NCI-H748 treated with DMSO at 0.1 percent for 48 hours (cell line): ENCODE measurements at places on chromosomes 6 and 20.
A peak's percentile ranks its signal among the peaks of the same experiment; 100 is the strongest.

DNA sequence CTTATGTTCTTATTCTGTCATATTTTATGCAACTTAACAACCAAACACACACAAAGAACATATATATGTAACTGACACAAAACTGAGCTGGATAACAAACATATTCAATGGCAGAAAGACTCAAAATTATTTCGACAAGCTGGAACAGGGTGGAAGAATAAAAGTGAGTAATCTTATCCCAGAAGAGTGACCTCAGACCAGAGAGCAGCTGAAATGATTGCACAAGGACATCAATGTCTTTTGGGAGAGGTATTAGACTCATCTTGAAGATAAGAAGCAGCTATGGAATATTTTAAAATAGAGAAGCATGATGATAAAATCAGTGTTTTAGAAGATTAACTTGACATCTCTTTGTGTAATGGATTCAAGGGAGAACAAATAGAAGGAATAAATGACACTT is 191.6 kb upstream of the PRDM1 start:
- DNase-seq, result no peak

DNA sequence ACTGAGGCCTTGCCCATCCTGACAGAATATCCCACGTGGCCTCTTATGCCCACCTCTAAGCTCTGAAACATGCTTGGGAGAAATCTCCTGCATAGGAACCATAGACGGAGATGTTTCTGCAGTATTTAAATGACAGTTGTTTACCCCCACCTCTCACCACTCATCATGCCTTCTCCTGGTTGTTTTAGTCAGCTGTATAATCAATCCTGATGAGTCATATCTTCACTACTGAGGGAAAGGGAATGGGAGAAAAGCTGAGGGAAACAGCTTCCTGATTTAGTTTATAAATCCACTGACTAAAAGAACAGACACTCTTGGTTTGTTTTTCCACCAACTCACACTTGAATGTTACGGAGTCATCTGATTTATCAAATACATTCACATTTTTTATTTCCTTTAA is 113.2 kb upstream of the TENT5A start:
- DNase-seq, result peak; percentile 10

DNA sequence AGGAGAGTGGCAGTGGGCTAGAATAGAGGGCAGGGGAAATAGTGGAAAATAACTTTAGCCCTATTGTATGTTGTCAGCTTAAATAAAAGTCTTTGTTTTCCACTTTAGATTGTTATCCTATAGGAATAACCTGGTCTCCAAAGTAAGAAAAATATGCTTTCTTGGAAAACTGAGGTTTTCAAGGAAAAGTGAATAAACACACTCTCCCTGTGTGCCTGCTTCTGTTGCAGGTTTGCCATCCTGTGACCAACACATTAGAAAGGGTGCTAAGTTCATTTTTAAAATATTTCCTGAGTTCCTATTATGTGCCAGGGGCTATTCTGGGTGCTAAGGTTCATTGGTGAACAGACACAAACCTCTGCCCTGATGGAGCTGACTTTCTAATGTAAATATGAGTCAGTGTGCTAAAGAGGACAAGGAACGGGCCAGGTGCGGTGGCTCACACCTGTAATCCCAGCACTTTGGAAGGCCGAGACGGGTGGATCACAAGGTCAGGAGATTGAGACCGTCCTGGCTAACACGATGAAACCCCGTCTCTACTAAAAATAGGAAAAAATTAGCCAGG is 23.5 kb downstream of the BICRAL start:
- no peak for DNase-seq

DNA sequence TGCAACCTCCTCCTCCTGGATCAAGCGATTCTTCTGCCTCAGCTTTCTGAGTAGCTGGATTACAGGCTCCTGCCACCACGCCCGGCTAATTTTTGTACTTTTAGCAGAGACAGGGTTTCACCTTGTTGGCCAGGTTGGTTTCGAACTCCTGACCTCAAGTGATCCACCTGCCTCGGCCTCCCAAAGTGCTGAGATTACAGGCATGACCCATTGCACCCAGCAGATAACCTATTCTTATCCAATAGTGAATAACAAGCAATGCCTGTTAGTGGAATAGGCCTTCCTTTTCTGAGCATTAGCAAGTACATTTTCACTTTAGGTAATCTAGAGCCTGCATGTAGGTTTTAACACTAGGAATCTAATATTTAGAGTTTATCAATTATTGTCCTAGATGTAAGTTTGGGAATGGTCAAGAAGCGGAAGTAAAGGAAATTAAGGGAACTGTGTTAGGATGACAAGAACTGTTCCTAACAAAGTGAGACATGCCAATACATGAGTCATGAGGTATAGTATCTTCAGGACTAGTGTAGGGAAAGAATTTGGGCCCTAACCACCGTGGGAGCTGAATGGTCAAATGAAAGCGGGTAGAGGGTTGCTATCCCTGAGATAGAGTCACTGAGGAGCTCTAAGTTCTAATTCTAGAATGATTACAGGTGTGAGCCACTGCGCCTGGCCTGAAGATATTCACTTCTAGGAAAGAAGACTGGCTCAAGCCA is 15.0 kb downstream of the BLTP3A start:
- DNase-seq, result no peak

DNA sequence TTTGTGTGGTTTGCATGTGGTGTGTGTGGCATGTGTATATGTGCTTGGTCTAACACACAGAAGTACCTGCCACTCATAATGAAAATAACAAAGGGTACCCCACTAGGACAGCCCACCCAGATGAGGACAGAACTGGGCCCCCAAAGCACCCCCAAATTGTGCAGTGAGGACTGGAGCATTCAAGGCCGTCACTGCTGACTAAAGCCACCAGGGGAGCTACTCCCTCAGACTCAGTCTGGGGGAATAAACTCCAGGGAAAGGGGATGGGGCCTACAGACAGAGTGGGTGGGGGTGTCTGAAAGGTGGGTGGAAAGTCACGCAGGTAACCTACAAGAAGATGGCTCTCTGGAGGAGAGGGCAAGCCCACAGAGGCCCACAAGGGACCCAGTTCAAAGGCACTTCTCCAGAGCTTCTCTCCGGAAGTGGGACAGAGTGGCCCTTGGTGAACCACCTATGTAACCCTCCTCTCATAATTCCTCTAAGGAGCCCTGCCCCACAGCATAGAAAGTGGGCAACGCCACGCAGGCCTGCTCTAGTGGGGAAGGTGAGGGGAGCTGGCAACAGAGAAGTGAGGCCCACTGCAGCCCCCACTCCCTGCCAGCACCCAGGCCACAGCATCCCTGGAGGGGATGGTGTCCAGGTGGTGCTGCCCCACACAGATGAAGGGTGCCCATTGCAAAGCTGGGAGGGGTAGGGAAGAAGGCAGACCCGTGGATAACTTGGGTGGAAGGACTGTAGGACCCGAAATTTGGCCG is 122.8 kb upstream of the MAFB start:
- DNase-seq, result no peak

- no peak for DNase-seq
Measured at GRCh38 chr6:149079456-149079855, 238.1 kb upstream of the TAB2 start.

DNA sequence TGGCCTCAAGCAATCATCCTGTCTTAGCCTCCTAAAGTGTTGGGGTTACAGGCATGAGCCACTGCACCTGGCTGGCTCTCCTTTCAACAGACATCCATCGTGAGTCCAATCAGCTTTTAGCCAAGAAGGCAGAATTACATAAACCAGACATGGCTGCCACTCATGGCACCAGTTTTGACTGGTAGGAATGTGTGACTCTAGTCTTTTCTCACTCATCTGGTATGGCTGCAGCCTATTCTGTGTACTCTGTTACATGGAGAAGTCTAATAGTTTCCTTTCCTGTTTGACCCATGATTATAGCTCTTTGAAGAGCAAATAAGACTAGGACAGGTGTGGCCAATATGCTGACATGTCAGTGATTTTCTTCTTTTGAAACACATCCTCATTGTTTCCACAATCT is 27.0 kb upstream of the RNF144B start:
- peak; percentile 11 for DNase-seq

DNA sequence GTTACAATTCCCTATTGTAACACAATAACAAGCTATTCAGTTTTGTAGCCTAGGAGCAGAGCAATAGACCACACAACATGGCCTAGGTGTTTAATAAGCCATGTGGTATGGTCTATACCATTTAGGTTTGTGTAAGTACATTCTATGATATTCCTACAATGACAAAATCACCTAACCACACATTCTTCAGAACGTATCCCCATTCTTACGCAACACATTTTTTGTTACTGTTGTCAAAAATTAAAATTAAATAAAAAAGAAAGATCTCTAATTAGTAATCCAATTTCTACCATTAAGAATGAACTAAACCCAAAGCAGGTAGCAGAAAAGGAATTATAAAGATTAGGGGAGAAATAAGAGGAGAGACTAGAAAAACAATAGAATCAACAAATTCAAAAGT is 44.0 kb downstream of the RANBP9 start:
- DNase-seq, result no peak

GRCh38 chr6:103715269-103715668 is 1144.5 kb downstream of the HACE1 start:
- DNase-seq, result no peak

- no peak for DNase-seq
Measured at GRCh38 chr20:4076033-4076432, 60.7 kb upstream of the RNF24 start.

GRCh38 chr6:147662646-147663045 is 154.2 kb downstream of the SAMD5 start:
- no peak for DNase-seq

DNA sequence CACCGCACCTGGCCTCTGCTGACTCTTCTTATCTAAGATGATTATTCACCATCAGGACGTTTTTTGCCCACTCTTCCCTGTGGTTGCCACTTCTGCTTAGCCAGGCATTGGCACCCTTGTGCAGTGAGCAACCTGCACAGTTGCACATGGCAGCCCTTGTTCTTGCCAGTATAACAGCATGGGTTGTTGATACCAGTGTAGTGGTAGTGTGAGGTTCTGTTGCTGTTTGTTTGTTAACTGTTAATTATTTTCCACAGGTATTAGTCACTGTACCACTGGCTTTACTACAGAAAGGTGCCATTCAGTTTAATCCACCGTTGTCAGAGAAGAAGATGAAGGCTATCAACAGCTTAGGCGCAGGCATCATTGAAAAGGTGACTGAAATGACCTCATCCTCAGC is 52.1 kb downstream of the DEK start:
- no peak for DNase-seq

GRCh38 chr6:111861431-111861885 is 11.8 kb downstream of the FYN start:
- DNase-seq, result peak; percentile 43

- DNase-seq, result no peak
Measured at GRCh38 chr6:157383471-157383870, 2.5 kb downstream of the ZDHHC14 start.

DNA sequence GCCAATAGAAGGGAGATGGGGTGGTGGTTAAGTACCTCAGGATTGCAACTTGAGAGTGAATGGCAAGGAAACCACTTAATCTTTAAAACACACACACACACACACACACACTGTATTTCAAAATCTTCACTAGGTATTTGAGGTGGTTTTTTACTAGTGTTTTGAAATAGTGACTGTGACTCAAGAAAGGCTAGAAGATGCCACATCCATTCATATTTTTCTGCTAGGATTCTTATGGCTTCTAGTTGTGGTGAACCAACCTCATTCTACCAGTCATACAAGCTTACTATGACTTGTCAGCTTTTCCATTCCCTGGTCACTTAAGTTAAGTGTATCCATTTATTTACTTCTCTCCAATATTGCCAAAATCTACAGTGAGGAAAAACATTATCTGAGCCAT is 519.4 kb upstream of the JAG1 start:
- no peak for DNase-seq

- no peak for DNase-seq
Measured at GRCh38 chr6:44269921-44270525, at the start of gene TMEM151B. Gene TMEM151B (plus strand): TSS chr6:44270450. CDS start chr6:44270743, 293 bp downstream.

- no peak for DNase-seq
Measured at GRCh38 chr6:34855463-34855862, 32.4 kb downstream of the TAF11 start.

DNA sequence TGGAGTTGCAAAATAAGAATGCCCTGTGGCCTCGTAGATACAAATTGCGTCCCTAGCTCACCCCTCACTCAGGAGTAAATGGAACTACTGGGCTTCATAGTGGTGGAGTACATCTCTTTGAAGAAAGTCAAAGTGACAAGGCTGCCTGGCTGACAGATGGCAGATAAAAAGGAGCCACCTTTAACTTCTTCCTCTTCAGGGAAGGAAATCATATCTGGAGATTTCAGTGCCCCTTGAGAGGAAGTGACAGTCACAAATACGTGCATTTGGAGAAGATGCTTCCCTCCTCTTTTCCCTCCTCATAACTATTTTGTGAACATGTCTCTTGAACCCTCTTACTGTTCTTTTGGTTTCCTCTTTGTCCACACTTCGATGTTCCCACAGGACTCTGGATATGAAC is 43.2 kb downstream of the PPP1R3G start:
- DNase-seq, result no peak

- no peak for DNase-seq
Measured at GRCh38 chr20:46652699-46653098, 1.4 kb upstream of the SLC13A3 start.

DNA sequence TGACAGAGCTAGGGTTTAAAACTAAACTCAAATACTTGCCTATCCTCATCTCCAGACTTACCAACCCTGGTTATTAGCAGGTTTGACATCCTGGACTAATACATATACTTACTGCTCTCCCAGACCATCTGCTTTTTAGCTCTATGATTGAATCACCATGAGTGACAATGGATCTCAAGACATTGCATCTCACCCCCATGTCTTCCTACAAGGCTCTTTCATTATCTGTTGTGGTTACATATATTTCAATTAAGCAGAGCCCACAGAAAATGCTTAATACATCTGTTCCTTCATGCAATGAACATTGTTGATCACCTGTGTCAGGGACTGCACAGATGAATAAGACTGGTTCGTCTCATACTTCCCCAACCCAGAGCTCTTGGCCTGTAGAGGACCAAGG is 19.4 kb downstream of the SAMD3 start:
- no peak for DNase-seq

DNA sequence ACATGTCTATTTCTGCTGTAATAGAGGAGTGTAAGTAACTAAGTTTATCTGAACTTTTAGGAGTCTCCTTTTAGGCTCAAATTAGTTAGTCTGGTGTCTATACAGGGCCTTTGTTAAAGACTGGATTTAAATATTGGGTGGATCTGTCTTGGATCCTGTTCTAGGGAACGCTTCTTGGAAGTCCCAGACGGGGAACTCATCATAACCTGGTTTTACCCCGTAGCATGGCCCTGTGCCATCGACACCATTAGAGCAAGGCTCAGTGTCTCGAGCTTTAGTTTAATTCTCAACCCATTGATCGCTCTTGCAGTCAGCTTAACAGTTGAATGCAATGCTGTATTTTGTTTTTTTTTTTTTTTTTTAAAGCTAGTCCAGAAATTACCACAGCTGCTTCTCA is 89.9 kb downstream of the CARMIL1 start:
- no peak for DNase-seq

DNA sequence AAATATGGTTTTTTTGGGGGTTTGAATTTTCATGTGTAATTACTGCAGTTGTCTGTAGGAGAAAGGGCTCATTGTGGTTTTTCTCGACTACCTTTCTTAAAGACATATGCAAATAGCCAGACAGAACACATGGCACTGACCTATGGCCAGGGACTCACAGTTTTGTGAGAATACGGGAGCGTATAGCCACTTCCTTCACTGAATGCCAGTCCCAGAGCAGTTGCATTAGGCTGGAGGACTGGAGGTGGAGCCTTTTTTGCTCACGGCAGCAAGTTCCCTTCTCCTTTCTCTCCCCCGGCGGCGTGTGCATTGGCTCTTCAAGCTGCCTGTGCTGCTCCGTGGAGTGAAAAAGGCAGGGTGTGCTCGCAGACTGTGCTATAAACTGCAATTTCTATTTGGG is 114.9 kb downstream of the AKAP7 start:
- DNase-seq, result no peak
